HFFc6 (cell line): ENCODE measurements at places on chromosomes 5 and 9. TPM values are rescaled to one million over a fixed set of nuclear protein-coding genes. Genes with fewer than 3 reads are reported as not detected.

GRCh38 chr5:172713113-172713808 is 57.7 kb downstream of the DUSP1 start:
- no peak for DNase-seq

Gene BAAT
- total RNA-seq: 0.09 to 0.15 TPM in 2 of 3 replicates, not detected in the other

Gene PCDHB16
- total RNA-seq: 1.9 to 3.7 TPM (median 2.3 TPM) in 3 replicates

- no peak for DNase-seq
These were observed 13.6 kb downstream of the AHRR start for GRCh38 chr5:334903-335739.

Gene FGFR4
- 0.21 TPM in 1 of 2 replicates, not detected in the other for total RNA-seq

Gene ANXA2R
- total RNA-seq: 0.80 to 1.4 TPM (median 0.85 TPM) in 3 replicates

Gene ODF2
- 31.5 to 37.6 TPM (median 33.0 TPM) in 3 replicates for total RNA-seq

Gene KYAT1
- total RNA-seq: 7.9 to 8.3 TPM (median 8.2 TPM) in 3 replicates

Gene SYK
- not detected in 3 replicates for total RNA-seq
